ENCODE measurements at places on chromosomes 1 and 21.

DNA sequence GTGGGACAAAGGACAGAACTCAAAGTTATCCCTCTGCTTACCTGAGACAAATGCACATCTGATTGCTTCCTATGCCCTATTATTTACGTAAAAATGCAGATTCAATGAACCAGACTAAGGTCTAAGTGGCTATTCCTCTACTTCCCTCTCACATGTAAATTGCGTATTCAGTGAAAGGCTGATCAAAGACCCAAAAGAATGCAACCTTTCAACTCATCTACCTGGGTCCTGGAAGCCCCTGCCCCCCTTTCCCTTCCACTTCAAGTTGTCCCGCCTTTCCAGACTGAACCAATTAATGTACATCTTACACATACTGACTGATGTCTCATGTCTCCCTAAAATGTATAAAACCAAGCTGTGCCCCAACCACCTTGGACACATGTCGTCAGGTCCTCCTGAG lies 14.6 kb downstream of the SSX2IP start:
- DNase-seq: no peak

GRCh38 chr1:12453400-12454343 lies 164.3 kb downstream of the DHRS3 start:
- no peak for DNase-seq

DNA sequence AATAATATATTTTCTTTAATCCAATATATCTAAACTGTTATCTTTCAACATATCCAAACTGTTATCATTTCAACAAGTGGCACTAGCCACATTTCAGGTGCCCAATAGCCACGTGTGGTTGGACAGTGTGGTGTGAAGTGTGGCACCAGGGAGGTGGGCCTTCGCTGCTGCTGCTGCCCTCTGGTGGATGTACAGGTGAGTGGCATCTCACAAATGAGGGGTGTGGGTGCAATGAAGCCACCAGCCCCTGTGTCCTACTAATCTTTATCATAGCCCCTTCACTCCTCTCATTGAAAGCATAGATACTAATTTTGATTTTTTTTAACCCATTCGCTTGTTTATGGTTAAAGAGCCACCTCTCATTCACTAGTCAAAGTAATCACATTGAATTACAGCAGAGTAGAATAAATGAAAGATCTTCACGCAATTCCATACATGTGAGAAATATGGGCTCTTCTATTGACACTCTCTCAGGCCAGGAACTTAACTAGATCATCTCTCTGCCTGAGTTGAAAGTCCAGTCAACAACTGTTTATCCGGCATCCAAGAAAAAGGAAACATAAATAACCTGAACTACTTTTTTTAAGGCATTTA lies 499.2 kb downstream of the OMA1 start:
- DNase-seq: no peak

DNA sequence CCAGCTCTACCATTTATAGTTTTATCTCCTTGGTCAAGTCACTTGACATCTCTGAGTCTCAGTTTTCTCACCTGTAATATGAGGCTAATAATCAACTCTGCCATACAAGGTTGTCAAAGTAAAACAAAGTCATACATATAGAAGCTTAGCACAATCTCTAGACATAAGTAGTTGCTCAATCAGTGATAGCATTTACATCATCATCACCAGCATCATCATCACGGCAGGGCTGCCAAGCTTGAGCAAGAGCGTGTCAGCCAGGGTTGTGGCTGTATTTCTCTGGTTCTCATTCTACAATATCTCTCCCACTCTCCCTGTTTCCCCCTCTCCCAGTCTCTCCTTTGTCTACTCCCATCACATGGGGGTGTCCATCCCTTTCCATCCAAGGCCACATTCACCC lies 41.7 kb upstream of the COA6 start:
- no peak for DNase-seq

DNA sequence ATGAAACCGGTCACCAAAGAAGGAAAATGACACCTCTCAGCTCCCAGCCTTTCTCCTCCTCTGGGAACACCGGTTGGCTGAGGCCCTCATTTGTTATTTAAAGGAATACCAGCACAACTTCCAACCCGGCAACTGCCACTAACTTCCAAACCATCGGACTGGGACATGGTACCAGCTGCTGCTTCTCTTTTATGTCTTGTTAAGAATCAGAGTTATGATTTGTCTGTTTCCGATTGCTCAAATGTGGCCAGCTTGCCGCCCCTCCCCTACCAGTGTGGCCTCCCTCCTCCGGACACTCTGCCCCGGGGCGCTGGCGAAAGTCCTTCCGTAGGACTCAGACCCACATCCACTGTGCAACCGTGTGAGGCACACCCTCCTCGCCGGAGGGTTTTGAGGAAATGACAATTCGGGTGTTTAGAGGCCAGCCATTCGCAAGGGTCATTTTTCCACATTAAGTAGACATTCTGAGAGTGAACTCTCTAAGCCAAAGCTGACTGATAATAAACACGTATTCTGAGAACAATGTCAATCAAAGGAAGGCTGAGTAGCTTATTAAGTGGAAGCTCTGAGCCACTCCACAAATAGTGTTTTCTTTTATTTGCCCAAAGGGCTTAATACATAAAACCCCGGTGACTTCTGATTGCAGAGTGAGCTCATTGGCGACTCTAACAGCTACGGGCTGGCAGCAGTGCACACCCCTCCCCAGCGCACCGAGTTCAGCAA lies 5.5 kb downstream of the RIPK4 start:
- DNase-seq: no peak

DNA sequence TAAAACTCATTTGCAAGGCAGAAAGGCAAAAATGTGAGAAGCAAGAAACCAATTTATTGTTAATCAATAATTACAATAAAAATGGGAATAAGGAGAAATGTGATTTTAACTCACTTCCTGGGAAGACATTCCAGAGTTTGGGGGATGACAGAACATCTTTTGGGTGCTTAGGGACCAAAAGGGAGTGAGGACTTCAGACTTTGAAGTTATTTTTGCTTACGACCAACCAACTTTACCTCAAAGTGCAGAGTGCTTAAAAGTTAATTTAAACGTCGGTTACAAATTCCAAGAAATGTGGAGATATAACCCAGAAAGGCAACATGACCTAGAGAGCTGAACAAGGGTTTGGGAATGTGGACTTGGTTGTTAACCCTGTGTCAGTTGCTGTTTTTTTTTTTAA lies 234.5 kb upstream of the C1orf105 start:
- DNase-seq: no peak

- no peak for DNase-seq
These were observed 26.4 kb downstream of the HHIPL2 start for GRCh38 chr1:222521299-222522104.

All from left hindlimb (tissue), 1 donor.